ENCODE measurements at places on chromosomes 4 and X.

DNA sequence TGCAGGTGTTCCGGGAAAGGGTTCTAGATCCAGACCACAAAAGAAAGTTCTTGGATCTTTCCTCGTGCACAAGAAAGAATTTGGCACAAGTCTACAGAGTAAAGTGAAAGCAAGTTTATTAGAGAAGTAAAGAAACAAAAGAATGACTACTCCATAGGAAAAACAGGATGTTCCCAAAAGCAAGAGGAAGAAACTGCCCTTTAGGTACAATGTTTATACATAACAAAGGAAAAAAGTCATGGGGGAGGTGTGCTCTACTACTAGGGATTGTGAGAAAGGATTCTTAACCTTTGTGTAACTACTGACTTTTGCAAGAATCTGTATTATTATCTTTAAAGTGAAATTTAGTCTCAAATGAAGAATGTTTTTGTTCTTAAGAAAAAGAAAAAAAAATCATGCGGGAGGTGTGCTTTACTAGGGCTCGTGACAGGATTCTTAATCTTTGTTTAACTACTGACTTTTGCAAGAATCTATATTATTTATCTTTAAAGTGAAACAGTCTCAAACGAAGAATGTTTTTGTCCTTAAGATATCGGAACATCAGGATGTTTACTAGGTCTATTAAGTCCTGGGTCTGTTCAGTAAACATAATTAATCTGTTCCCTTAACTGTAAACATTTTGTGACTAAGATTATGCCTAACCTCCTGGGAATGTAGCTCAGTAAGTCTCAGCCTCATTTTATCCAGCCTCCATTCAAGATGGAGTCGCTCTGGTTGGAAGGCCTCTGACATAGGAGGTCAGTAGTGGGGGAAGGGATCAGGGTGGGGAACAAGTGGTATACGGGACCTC lies 110.4 kb upstream of the BEND4 start:
- no peak for DNase-seq

- DNase-seq: no peak
Observed at GRCh38 chrX:68998716-68999115, 166.5 kb downstream of the PJA1 start.

DNA sequence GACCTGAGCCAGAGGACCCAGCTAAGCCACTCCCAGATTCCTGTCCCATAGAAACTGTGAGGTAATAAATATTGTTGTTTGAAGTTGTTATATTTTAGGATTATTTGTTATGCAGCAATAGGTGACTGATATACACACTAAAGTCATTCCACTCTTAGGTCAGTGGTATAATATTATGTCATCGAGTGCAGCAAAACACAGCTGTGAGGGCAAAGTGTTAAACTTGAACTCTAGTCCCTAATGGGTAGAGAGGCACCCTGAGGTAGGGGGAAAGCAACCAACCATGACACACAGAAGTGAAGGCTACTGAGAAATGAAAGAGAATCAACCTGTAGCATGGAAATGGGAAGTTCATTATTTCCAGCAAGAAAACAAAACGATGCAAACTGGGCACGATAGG lies 66.6 kb downstream of the ATXN3L start:
- no peak for DNase-seq

DNA sequence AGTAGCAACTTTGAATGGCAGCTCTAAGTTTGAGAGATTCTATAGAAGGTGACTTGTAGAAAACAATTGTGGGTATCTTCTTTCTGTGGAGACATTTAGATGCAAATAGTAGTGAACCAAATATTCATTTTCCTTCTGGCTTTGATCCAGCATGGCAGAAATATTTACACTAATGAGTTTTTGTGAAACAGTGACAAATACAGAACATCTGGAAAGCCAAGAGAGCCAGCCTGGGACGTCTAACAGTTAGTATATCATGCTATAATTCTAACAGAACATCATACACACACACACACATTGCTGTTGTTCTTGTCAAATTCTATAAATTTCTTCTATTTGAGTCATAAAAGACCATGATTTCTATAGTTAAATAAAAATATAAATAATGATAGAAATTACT lies 1777.9 kb downstream of the ARAP2 start:
- DNase-seq: no peak

DNA sequence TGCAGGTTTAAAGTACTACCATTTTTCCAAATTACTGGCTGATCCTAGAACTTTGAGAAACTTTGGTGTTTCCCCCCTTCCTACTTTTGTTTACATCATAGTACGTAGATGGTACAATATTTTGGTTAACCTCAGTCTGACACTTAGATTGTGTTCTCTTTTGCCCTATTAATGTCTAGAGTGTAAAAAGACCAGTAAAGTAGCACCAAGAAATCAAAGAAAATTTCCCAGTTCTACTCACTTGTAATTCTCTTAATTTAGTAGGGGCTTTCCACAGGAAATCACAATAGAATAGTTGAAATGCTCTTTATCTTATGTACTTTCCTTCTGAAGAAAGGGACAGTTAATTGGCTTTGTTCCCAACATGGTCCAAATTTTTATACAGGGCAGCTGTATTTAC lies 51.6 kb downstream of the NFKB1 start:
- DNase-seq: no peak

DNA sequence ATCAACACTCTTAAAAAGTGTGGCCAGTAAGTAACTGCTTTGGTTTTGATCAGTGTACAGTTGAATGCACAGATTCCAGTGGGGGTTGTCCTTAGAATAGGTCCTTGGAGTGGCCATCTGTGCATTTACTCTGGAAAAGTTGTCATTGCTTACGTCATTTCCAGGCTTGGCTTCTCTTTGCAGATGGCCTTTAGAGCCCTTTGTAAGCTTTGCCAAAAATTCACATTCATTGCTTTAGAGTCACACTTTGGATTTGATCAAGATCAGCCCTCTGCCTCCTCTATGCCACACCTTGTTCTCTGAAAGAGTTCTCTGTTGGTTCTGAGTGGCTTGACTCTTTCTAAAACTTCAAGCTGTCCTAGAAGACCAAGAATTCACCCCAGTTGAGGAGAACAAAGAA lies 83.9 kb downstream of the MAMLD1 start:
- DNase-seq: peak; percentile 6
